ENCODE measurements at places on chromosomes 3 and 15. TPM values are rescaled to one million over a fixed set of nuclear protein-coding genes. Genes with fewer than 3 reads are reported as not detected.

The CFAP20DC gene
- 6.7 TPM for total RNA-seq

The CLDN18 gene
- total RNA-seq = not detected

The ADAMTS7 gene
- 1.3 TPM for total RNA-seq

DNA sequence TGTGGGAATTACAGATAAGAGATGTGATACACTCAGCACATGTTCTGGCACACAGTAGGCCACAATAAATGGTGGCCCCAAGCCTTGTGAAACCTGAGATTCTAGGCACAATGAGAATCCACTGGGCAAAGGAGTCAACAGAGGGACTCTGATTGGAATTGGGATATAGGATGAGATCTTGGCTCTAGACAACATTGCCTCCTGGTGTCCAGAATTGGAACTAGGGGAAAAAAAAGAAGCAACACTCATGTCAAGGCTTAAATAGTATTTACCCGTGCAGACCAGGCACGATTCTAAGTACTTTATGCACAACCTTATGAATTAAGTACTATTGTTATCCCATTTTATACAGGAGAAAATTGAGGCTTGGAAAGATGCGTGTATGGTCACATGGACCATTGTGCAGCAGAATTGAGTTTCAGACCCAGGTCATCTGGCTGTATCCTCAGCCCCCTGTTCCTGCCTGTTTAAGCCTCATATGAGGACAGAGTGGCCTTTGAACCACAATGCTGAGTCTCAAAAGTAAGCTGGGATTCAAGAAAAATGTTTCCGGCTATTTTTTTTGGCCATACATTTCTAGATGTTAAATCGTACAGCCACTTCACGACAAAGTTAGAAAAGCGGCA, 124.8 kb downstream of the SV2B start:
- no peak overlapping the region for H3K4me3 ChIP-seq
- no peak overlapping the region for H3K27ac ChIP-seq
- no peak for DNase-seq
- H3K36me3 ChIP-seq = no peaks in the 10 kb centered on the region

GRCh38 chr3:36730966-36731365, 33.4 kb downstream of the DCLK3 start:
- DNase-seq = no peak
- H3K4me3 ChIP-seq = no peak overlapping the region
- H3K27ac ChIP-seq = no peak overlapping the region
- H3K4me1 ChIP-seq = no peaks in the 10 kb centered on the region
- no peaks in the 10 kb centered on the region for H3K36me3 ChIP-seq
- 0 out of 2 replicates have a peak, but pooled peaks cover 4% of the 10 kb centered on the region for H3K27me3 ChIP-seq
